ENCODE measurements at places on chromosomes 2 and 18.

DNA sequence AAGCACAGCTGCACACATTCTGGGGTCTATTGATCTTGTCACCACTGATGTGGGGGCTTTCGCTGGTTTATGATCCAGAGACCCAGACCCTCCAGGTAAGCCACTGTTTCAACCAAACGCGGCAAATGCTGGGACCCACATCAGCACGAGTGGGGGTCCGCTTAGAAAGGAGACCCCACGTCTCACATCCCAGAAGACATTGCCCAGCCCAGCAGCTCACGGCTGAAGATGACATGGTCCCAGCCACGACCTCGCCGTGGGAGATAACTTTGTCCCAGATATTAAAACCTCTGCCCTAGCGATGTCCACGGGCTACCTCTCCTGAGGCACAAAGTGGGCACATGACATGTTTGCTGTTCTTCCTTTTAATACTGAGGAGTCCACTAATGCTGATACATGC, 43.8 kb downstream of the LONRF2 start:
- no peak for DNase-seq

DNA sequence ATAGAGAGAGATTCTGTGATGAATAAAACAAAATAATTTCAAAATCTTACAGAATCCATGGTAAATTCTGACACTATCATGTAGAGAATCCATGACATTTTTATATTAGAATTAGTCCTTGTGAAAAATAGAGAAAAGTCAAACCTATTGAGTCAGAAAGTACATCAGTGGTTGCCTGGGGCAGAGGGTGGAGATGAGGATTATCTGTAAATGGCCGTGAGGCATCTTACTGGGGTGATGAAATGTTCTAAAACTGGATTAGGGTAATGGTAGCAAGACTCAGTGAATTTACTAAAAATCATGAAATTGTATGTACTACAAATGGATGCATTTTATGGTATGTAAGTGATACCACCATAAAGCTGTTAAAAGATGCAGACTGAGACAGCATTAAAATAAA, 323.1 kb downstream of the SLC8A1 start:
- no peak for DNase-seq

DNA sequence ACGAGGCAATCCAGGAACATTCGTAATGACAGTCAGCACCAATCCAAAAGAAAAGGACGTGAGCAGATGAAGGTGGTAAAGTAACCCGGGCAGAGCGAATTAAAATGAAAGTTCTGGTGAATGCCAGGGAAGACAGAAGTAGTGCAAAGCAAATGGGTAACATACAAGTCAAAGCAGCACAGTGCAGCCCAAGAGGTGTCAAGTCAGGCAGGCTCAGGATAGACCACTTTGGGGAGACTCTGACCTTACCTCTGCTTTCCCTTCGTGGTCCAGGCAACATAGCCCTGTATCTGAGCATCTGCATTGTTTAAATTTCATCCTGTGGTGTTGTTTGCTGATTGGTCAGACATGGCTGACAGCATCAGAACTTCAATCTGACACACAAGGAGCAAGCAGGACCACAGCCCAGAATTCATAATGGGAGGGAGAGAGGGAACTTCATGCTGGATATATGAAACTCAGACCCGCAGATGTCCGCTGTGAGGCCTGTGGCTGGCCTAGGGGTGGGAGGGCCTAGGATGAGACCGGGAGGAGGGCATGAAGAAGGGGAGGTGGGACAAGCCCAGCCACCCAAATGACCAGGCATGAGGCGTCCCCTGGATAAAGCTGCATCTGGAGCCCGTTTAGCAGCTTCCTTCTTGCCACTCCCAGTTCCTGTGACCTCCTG, 285.7 kb downstream of the TCF4 start:
- DNase-seq = no peak

DNA sequence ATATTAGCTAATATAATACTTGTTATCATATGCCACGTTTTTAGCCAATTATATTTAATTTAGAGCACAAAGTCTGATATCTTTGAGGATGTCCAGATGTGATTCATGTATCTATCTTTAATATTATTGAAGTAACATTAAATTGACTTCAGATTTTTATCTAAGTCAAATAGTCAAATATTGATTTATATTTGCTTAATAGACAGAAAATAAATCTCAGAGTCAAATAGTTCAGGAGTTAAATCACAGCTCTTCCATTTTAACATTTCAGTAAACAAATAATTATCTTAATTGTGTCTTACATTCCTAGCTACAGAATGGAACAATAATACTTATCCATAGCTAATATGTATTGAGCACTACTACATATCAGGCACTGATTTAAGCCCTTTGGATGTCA, 379.4 kb upstream of the UBE2E3 start:
- no peak for DNase-seq

- no peak for DNase-seq
Observed at GRCh38 chr2:16408331-16409005, 257.2 kb downstream of the CYRIA start.

DNA sequence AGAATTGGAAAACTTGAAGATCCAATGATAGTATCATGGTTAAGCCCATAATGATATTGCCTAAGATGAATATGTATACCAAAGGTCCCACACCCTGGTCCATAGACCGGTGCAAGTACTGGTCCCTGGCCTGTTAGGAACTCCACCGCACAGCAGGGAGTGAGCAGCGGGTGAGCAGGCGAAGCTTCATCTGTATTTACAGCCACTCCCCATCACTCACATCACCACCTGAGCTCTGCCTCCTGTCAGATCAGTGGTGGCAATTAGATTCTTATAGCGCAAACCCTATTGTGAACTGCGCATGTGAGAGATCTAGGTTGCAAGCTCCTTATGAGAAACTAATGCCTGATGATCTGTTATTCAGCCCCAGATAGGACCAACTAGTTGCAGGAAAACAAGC, 402.4 kb downstream of the EPHA4 start:
- DNase-seq = no peak

GRCh38 chr2:229660951-229661350, 53.4 kb downstream of the DNER start:
- no peak for DNase-seq
